Hematopoietic multipotent progenitor cell treated with erythropoietin and hydrocortisone succinate and interleukin-3 and kit ligand, for 6 days (in vitro differentiated cells): ENCODE measurements at places on chromosomes 1 and 21.

GRCh38 chr1:200880212-200880611 is 7.4 kb downstream of the GPR25 start:
- no peak for DNase-seq

DNA sequence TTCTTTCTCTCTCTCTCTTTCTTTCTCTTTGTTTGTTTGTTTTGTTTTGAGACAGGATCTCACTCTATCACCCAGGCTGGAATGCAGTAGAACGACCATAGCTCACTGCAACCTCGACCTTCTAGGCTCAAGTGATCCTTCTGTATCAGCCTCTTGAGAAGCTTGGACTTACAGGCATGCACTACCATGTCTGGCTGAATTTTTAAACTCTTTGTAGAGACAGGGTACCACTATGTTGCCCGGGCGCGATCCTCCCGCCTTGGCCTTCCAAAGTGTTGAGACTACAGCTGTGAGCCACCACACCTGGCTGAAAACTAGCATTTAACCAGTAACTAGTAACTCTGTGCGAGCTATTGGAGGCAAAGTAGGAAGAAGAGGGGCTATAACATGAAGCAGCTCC is 325.5 kb downstream of the ZP4 start:
- DNase-seq: no peak

- DNase-seq: no peak
Measured at GRCh38 chr1:40314721-40315238, 2.3 kb downstream of the COL9A2 start.

DNA sequence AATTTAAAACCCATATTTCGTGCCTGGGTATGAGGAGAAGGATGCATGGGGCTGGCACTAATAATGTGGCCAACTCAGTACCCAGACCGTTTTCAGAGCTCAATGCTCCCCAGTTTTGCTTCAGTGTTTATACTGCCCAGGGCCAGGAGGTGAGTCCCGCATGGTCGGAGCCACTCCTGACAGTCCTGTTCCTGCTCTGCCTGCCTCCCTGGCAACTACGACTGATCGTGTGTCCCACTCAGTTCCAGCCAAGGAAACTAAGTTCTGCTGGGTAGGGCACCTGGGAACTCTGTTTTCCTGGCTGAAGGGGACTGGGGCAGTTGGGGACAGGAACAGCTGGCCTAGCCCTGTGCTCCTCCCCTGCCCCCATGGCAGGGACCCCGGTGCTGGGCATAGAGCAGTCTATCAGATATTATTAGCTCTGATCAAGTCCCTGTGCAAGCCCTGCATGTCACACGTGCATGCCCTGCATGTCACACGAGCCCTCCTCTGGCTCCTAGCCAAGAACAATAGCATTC is 19.2 kb downstream of the S100A7 start:
- DNase-seq: no peak

- DNase-seq: no peak
Measured at GRCh38 chr1:83994111-83994510, 4.8 kb downstream of the TTLL7 start.

DNA sequence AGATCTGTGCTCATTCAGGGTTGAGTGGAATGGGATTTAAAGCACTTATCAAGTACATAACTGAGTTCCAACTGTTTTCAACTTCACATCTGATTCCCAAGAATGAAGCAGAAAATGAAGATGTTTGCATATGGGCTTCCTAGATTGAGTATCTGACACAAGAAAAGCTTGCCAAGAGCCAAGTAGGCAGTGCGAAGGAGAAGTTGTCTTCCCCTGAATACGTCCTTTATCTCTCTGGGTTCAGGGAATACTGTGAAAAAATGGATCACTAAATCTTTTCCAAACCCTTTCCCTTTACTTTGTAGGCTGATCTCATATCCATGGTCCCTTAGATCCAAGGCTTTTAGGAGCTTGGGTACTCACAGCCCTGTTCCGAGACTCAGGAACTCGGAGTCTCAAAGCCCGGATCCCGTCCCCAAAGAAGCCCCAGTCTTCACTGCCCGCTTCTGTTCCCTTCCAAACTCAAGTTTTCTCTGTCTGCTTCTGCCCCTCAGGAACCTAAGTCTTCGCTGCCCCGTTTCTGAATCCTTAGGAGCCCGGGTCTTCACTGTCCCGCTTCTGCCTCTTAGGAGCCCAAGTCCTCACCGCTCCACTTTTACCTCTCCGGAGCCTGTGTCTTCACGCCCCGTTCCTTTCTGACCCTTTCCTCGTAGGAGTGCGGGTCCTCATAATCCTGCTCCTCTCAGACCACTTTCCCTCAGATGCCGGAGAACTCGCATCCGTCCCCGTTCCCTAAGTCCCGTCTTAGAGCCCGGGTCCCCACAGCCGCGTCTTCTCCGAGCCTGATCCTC is 616 bp downstream of the TAF12 start:
- peak; percentile 59 for DNase-seq

- DNase-seq: peak; percentile 37
Measured at GRCh38 chr1:90879281-90879680, 142.6 kb downstream of the ZNF644 start.

GRCh38 chr1:90100566-90100965 is 105.7 kb downstream of the ZNF326 start:
- no peak for DNase-seq

GRCh38 chr21:40595806-40596205 is 251.2 kb downstream of the DSCAM start:
- DNase-seq: no peak

- peak; percentile 93 for DNase-seq
Measured at GRCh38 chr1:71047635-71048607, at the start of gene PTGER3. PTGER3 (minus strand) TSS chr1:71047816; CDS start chr1:71047577, 239 bp downstream.

- no peak for DNase-seq
Measured at GRCh38 chr1:39751595-39751994, 12.9 kb downstream of the PPIE start.

DNA sequence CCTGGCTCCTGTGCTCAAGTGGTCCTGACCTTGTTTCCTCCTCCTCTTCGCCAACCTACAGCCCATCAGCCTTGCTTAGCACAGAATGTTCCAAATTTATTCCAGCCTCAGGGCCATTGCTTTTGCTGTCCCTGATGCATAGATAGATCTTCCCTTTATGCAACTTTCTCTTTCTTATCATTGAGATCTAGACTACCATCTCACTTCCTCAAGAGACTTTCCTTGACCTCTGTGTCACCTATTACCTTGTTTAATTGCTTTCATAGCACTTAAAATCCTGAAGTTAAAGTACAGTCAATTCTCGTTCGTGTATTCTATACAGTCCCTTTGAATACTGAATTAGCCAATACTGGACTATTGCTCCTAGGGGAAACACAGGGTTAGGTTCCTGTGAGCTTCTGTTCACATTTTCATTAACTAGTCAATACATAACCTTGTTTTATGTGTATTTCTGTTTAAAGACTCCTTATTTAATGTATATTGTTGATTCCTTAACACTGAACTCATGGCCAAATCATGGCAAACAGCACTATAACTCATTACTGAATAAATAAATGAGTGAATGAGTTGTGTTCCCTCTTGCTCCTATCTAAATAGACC is 26.2 kb upstream of the MCOLN3 start:
- no peak for DNase-seq

GRCh38 chr1:155760751-155761475 is 72.0 kb downstream of the DAP3 start:
- DNase-seq: no peak

GRCh38 chr1:76095802-76096201 is 21.3 kb downstream of the ST6GALNAC3 start:
- no peak for DNase-seq

GRCh38 chr1:185317034-185317885 is at the start of gene IVNS1ABP:
IVNS1ABP (minus strand) TSS chr1:185317243; CDS start chr1:185309493, 7,750 bp downstream.
- DNase-seq: peak; percentile 96

DNA sequence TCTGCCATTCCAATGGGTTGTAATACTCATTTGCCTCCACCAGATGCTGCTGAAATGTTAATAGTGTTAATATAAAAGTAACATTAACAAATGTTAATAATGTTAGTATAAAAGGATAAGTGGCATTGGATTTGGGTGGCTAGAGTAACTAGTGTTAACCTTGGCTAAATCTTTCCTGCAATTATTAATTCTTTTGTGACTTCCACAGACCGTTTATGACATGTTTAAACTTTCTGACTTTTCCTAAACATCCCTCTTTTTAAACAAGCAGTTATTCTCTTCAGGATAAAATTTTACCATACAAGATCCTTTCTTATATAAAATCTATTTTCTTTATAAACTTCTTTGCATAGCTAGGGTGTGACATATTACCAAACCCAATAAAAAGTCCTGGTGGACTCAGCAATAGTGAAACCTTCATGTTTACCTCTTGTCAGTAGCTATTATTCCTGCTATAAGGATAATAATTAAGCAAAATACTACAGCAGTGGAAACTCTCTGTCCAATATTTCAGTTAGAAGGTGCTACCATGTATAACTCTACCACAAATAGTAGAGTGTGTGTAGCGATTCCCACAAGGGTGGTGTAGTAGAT is 41.5 kb downstream of the CCDC30 start:
- DNase-seq: no peak

- no peak for DNase-seq
Measured at GRCh38 chr1:214022810-214023425, 35.1 kb downstream of the PROX1 start.

- DNase-seq: no peak
Measured at GRCh38 chr1:68205794-68206358, 26.4 kb downstream of the WLS start.

DNA sequence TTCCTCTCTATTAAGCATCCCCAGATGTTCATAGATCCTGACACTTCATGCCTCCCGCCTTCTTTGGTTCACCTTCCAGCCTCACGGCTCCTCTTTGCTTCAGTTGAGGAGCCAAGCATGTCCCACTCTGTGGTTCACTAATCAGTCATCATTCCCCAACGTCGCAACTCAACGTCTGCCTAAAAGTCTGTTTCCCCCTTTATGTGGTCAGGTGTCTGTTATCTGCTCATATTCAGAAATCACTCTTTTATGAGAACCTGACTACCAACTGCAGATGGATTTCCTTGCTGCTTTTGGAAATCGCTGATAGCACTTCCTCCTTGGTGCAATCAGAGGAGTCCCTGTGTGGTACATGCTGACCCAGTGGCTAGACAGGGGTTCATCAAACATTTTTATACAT is 94.1 kb upstream of the VANGL1 start:
- DNase-seq: no peak

- no peak for DNase-seq
Measured at GRCh38 chr1:45862008-45862407, 58.6 kb downstream of the MAST2 start.

- no peak for DNase-seq
Measured at GRCh38 chr1:200922406-200922805, 27.7 kb downstream of the INAVA start.

- no peak for DNase-seq
Measured at GRCh38 chr1:221937155-221937953, 195.5 kb upstream of the DUSP10 start.

DNA sequence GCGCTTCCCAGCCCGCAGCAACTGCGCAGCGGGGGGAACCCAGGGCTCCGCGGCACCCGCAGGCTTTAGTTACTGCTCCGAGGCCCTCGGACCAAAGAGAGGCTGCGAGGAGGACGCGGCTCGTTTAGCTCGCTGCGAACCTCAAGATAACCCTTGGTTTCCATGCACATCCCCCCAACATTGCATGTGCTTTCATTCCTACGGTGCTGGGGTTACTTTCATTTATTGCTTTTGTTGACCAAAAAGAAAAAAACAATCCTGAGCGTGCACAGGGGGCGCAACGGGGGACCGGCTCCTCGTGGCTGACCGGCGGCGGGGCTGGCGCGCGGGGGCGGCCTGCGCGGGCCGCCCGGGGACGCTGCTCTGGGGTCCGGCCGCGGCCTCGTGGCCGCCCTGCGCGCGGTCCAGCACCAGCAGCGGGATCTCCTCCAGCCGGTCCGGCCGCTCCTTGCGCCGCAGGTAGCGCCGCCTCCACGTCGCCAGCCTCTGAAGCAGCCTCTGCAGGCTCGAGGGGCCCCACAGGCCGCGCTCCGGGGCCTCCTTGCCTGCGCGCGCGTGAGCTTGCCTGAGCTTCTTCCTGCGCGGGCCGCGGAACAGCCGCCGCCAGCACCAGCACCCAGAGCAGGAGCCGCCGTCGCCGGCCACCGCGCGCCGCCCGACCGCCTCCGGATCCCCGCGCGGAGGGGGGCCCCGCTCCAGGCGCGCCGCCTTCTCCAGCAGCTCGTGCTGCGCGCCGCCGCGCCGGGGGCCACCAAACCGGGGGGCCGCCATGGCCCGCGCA is 77.4 kb downstream of the DESI2 start:
- peak; percentile 63 for DNase-seq

DNA sequence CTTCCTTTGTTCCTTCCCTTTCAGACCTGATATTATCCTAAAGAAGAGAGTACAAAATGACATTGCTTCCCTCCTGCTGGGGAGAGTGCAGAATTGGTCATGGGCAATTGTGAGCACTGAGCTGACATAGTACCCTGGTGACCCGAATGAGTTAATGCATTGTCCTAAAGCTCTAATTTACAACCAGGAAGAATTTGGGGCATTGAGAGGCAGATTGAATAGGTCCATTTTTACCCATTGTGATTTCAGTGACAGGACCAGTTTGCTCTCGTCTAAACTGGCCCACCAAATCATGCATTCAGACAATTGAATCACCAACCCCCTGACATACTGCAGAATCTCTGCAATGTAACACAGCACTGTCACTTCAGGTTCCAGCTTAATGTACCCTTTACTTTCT is 497.4 kb downstream of the DPYD start:
- no peak for DNase-seq

DNA sequence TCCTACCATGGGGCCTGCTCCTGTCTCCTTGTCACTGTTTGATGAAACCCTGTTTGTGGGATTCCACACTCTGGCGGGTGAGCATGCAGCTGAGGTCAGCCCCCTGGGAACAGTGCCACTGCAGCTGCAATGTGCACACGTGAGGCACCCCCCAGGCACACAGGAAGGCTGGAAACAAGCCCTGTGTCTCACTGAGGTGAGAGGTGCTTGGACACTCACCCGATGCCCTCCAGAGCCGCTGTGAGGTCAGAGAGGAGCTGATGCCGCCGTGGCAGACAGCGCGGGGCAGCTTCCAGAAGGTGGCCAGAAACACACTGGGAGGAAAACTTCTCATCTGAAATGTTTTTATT is 49.7 kb downstream of the SLX9 start:
- DNase-seq: no peak

DNA sequence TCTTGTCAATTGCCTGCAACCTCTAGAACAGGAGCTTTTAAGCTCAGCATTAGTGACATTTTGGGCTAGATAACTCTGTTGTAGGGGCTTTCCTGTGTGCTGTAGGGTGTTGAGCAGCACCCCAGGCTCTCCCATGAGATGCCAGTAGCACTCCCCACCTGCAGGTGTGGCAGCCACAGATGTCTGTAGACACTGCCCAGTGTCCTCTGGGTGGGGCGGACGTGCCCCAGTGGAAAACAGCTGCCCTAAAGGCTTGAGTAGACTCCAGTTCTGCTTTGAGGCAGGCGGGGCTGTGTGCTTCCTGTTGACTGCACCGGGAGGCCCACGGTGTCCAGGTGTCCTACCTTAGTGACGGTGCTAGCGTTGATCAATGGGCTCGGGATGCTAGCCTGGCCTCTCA is 16.9 kb upstream of the PWP2 start:
- DNase-seq: no peak
